ENCODE measurements at places on chromosomes 4 and X.

- no peak for DNase-seq
These were observed 697.3 kb upstream of the MAGEB2 start for GRCh38 chrX:29518100-29518499.

DNA sequence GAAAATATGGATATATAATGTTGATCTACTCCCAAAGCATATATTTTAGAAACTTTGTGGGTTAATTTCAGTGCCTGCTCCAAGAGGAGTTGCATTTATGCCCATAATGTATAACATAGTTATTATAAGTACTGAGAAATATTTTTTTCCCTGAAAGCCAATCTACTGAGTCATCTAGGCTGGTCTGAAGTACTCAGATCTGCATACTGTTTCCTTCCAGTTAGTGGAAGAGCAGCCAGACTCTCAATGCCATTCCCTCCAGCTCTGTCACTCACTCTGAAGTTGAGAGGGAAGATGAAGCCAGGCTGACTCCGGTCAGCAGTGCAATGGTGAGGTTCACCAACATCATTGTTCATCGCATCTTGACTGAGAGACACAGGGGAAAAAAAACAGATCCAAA is 505.1 kb downstream of the PPARGC1A start:
- DNase-seq: no peak

DNA sequence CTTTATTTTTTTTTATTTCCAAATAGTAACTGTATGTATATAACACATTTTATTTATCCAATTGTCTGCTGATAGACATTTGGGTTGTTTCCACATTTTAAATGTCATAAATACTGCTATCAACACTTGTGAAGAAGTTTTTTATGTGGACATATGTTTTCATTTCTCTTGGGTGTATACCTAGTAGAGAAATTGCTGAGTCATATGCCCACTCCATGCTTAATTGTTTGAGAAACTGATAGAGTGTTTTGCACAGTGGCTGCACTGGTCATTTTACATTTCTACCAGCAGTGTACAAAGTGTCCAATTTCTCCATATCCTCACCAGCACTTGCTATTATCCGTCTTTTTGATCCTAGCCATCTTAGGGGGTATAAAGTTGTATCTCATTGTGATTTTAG is 567.8 kb downstream of the GBA3 start:
- DNase-seq: no peak

GRCh38 chrX:43380704-43381103 is 275.4 kb upstream of the MAOA start:
- DNase-seq: no peak

DNA sequence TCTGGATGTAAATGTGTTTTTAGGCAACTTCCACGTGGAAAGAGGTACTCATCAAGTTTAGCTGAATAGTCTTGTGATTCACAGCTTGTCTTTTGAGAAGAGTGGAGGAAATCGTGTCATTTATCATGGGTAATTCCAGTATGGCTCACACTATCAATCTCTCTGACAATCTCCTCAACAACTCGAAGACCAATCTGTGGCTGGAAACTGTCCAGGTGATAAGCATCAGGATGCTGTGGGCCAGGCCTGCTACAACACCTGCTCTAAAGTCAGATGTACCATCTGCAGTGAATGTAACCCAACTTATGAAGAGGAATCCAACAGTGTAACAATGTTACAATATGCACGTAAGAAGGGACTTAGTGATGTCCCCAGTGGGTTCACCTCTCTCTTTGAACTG is 132.1 kb upstream of the GK2 start:
- DNase-seq: no peak

DNA sequence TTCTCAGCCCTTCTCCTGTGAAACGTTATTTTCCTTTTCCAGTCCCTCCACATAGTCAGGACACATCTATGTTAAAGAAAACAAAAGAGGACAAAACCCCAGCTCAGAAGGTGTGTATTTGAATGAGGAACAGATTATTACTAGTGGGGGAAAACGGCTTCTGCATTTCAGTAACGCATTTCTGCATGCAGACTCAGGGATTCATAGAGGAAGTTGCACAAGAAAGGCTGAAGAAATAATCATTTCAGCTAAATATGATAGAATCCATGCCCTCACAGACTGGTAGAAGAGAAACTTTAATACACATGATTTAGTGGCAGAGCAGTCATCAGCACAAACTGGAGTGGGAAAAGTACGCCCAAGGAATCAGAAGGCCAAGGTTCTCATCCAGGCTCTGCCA is 270.8 kb upstream of the FGF13 start:
- DNase-seq: no peak

- DNase-seq: no peak
These were observed 345.3 kb upstream of the LCORL start for GRCh38 chr4:18366892-18367291.

- no peak for DNase-seq
These were observed 37.9 kb downstream of the WDR1 start for GRCh38 chr4:10078481-10079233.

- DNase-seq: peak; percentile 96
These were observed 102.0 kb downstream of the PTTG2 start for GRCh38 chr4:38062088-38062775.

- no peak for DNase-seq
These were observed 1981.9 kb upstream of the TENM3 start for GRCh38 chr4:180261346-180261745.

GRCh38 chr4:159413306-159413943 is 310.5 kb downstream of the RAPGEF2 start:
- DNase-seq: no peak

GRCh38 chr4:28287831-28288233 is 1427.2 kb downstream of the STIM2 start:
- no peak for DNase-seq

- no peak for DNase-seq
These were observed 142.0 kb downstream of the RTL3 start for GRCh38 chrX:78517124-78517523.

DNA sequence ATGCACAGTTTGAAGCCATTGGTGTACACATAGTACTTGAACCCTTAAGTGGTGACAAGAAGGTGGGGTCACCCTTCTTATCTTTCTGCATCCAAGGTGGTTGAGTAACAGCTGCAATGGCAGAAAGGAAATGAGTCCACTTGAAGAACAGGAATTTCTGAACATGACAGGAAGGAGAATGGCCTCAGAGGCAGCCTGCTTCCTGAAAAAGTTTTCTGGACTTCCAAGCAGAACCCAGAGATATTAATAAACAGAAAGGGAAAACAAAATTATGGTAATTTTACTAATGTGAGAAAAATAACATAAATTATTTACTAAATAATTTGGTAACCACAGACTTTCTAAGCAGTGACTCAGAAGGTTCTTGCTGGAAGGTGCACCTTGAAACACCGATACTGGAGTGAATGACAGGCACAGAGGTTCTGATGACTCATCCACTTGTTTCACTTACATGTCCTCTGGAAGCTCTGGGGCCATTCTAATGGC is 119.9 kb upstream of the HS3ST1 start:
- no peak for DNase-seq

GRCh38 chrX:45274576-45274975 is 73.9 kb upstream of the DIPK2B start:
- DNase-seq: no peak

GRCh38 chr4:88054229-88054628 is 46.8 kb downstream of the PKD2 start:
- no peak for DNase-seq

DNA sequence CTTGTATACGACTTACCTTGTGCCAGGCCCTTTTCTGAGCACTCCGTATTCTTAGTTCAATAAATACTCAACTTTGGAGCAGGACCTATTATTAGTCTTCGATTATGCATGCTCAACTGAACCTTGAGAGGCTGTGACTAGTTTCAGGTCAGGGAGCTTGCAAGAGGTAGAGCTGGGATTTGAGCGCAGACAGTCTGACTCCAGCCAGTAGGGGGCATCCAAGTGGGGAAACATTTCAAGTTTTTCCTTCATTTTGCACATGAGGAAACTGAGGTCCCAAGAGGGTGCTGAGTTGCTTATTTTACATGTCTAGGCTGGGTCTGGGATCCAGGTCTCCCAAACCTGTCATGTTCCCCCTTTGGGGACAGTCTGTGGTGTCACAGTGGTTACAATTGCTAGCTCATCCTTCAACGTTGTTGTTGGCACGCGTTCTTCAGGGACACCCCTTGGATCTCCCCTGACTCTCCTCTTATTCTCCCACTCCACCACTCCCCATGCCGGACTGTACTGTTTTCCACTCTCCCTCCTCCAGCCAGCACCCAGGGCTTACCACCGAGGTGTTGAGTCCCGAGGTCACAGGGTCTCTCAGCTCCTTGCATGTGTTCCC is 6.7 kb upstream of the PRICKLE3 start:
- no peak for DNase-seq

DNA sequence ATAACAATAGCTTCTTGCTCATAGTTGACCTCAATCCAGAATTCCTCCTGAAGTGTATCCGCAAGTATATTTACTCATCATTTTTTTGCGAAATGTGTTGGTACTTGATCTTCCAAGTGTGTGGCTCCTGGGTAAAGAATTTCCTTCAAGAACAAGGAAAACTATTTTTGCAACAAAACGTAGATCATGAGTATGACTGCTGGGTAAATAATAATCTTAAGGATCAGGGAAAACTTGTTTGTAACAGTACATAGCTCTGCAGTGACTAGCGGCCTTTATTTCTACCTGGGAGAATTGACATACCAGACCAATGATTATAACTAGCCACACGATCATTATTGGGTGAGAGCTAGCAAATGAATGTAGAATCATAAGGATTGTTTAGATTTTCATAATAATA is 1311.7 kb downstream of the ARAP2 start:
- DNase-seq: no peak

GRCh38 chr4:63670735-63671134 is 738.5 kb downstream of the TECRL start:
- no peak for DNase-seq

DNA sequence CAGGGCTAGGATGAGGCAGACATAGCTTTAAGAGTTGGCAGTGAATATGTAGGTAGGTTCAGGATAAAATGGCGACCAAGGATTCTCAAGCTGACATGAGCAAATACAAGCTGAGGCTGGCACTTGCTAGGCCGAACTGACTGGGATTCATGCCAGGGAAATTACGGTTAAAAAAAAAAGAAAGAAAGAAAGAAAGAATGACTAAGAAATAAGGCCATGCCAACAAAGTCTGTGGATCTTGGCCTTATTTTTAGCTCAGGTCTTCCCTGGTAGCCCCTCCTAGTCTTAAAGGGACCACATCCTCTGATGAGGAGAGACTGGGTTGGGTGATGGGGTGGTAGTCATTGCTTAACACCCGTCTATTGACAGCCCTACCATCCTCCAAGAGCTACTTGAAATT is 64.4 kb upstream of the KLHL13 start:
- DNase-seq: no peak

DNA sequence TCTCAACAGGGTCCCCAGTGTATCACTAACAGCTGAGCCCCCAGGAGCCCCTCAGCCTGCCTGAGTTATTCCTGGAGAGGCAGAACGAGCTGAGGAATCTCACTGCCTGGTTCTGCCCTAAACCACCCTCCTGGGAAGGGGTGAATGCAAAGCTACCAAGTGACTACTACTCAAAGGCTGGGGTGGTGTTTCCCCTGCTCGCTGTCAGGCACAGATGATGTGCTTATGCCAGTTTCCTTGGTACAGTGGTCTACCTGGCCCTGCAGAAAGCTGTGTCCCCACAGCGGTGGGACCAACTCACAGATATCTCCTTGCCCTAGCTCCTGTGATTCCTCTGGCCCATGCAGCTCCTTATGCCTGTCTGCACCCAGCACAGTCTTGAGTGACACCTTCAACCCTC is 35.4 kb upstream of the ASMTL start:
- DNase-seq: no peak

DNA sequence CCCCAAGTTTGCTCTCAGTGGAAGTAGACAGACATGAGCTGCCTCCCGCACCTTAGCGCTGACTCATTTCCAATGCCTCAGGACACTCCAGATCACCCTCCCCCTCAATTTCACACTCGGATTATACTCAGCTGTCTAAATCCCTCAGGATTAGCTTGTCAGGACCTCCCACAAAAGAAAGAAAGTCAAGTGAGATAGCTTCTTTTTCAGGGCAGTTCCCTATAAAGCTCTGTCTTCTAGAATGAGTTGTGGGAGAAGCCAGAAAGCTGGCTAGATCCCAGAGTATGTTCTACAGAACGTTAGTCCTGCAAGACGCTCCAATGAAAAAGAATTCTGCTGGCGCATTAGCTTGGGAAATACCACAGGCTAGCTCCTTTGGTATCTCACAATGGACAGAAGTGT is 51.2 kb upstream of the MTNR1A start:
- DNase-seq: no peak

DNA sequence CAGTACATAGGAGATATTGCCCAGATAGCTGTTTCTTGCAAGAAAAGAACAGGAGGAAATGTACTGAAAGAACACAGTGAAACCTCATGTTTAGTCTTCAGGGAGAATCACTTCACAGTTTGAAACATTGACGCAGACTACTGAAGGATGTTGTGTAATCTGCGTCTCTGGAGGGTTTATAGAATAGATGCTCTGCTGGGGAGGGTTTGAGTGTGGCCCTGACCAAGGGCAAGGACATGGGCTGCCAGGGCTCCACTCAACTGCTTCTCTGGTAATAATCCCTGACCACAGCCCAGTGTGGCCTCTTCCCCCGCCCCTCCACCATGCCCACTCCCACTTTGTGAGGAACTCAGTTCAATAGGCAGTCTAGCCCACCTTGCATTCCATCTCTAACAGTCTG is 15.8 kb upstream of the ACE2 start:
- no peak for DNase-seq

DNA sequence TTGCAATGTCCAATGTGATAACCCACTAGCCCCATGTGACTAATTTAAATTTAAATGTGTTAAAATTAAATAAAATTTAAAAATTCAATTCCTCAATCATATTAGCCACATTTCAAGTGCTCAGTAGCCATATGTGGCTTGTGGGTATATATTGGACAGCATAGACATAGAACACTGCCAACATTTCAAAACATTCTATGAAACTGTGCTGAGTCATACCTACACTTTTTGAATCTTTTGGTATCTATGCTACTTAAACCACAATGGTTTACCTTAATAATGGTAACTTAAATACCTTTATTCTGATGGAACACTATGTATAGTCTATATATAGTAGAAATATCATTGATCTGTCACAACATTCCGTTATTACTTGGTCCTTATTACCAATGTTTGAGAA is 223.4 kb upstream of the ATOH1 start:
- DNase-seq: no peak

DNA sequence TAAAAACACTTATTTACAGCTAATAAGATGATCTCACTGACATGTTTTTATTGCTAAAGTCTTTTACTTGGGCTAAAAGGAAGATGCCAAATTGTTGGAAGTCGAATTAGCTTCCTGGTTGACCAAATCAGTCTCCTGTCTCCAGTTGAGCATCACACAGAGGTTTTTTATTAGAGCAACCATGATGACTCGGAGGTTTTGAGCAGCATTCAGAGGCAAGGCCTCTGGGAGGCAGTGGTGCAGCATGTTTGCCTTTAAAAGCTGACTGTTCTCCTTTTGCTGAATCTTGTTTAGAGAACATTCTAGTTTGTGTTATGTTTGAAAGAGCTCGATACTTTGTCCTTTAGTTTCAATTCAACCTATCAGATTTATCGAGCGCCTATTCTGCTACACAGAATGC is 2.1 kb downstream of the UCHL1 start:
- no peak for DNase-seq

Measured in lower leg skin (tissue), 4 donors.